Tibial nerve (tissue), 4 donors: ENCODE measurements at places on chromosomes 6 and 20.

GRCh38 chr6:31125162-31125561, 4.9 kb upstream of the CDSN start:
- no peak for DNase-seq

DNA sequence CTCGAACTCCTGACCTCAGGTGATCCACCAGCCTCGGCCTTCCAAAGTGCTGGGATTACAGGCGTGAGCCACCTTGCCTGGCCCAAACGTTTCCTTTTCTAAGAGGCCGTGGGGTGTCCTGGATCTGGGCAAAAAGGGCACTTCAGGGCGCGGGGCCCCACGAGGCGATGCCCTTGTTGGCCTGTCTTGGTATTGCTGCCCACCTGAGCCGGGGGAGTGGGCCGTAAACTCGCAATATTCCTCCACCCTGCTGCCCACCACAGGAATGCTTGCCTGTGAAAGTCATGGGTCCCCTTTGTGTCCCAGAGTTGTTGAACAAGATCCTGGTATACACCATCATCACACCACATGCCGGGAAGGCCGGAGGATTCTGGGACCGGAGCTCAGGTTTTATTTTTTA, 49.0 kb downstream of the SSR1 start:
- peak; percentile 9 for DNase-seq

DNA sequence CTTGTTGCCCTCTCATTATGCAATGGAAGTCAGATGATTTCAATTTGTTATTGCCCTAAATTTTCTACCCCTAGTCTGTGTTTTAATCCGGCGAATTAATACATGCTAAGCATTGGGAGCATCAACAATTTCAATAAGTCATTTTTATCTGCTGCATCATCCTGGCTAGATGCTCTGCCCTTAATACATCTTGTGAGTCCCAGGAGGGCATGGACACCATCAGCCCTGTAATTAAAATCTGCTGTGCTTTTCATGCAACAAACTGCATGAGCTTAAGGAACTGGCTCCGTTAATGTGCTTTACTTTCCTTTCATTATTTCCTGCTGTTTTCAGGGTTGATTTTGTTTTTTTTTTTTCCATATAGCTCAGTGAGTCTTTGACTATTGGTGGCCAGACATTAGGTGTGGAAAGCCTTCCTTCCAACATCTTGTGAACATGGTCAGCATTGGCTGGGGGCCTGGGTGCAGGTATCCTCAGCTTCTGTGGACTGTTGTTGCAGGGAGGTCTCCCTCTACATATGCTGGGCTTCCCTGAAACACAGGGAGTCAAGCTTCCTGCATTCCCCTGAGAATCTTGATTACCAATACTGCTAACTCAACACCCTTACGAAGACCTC, 8.5 kb upstream of the PBOV1 start:
- no peak for DNase-seq

DNA sequence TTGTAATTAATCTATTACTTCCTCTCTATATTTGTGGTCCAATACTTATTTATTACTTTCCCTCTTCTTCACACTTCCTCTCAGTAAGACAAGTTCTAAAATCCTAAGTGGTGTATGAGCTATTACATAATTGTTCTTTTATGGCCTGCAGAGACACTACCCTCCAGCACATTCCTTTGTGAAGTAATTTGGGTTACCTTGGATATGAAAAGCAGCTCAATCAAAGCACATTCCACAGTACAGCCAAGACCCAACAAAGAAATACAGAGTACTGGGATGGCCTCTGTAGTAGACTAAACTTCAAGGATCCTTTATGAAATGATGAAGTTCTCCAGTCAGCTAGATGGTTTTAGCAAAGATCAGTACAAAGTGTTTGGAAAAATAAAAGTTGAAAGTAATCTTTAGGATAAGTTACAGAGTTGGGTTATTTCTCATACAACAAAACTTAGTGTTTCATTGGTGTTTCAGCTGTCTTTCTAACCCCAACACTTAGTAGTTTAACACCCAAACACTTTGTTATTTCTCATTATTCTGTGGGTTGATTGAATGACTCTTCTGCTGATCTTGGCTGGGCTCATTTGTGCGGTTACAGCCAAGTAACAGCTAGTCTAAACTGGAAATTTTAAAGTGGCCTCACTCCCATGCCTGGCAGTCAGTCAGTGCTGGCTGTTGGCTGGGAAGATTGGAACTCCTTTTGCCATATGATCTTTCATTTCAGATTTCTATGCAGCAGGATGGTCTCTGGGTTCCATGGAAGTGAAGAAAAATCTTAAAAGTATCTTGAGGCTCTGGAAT, 161.5 kb upstream of the POU3F2 start:
- no peak for DNase-seq

- DNase-seq: no peak
Measured at GRCh38 chr20:53643031-53643832, 49.6 kb upstream of the ZNF217 start.

DNA sequence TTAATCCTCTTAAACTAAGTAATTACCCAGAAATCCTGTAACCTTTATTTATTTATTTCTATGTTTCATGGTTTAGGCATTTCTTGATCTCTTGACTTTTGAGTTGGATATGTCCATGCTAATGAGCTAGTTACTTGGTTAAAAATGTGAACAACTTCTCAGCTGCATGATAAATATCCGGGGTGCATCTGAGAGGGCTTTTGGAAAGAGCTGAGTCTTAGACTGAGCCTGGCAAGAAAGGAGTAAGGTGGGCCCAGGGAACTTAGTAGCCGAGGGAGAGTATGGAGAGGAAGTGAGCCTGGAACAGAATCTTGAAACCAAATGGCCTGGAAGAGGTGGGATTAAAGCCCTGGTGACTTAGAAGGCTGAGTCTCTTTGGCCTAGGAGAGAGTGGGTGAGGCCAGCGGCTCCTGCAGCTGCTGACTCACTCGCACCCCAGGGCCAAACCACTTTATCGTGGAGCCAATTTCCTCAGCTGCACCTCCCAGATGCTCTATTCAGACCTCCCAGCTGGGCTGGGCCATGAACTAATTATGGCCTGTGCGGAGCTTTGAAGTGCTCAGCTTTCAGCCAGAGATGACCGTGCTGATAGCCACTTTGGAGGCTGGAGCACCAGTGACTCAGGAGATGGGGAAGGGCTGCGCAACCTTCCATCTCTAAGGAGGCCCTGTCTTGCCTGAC, 19.1 kb downstream of the TGM3 start:
- peak; percentile 33 for DNase-seq

DNA sequence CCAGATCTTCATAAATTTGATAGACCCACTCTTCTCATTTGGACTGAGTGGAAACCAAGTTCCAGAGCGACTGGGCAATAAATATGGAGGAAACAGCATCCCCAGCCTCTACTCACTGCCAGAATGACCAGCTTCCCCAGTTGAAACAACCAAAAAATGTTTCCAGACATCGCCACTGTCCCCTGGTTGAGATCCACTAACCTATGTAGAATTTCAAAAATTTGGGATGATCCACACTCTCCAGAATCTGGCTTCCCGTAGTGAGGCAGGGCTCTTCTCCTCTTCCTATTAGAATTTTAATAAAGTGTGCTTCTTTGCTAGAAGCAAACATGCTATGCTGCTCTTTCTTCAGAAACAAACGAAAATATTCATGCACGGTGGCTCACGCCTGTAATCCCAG, 287.0 kb upstream of the SUPT3H start:
- DNase-seq: no peak

GRCh38 chr6:63819831-63820230, 184.2 kb downstream of the PHF3 start:
- no peak for DNase-seq

DNA sequence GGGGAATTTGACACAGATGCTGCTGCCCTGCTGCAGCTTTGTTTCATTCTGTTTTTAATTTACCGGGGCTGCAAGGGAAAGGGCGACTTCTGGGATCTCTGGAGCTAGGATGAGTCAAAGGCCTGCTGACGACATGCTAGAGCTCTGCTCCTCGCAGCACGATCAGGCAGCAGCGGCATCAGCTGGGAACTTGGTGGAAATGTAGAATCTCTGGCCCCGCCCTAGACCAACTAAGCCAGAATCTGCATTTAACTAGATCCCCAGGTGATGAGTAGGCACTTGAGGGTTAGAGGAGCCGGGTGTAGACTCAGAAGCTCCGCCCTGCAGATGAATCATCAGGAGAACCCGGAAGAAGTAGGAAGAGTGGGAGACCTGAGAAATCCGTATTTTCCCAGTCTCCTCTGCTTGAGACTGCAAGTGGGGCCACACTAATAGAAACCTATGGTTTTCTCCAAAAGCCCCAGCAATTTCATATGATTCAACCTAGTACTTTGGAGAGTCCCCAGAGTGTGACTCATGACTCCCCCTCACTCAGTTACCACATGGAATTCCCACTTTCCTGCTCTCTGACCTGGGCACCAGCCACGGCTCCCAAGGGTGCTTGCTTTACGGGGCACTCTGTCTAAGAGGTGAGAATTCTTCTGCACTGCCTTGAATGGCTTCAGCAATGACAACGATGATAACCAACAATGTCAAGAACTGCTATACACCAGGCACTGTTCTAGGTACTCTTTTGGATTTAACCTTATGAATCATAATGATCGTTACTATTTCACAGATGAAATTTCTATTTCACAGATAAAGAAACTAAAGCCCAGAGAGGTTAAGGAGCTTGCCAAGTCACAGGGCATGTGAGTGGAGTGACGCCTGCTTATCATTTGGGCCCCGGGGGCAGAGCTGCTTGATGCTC, 18.1 kb downstream of the TUBB2B start:
- no peak for DNase-seq

DNA sequence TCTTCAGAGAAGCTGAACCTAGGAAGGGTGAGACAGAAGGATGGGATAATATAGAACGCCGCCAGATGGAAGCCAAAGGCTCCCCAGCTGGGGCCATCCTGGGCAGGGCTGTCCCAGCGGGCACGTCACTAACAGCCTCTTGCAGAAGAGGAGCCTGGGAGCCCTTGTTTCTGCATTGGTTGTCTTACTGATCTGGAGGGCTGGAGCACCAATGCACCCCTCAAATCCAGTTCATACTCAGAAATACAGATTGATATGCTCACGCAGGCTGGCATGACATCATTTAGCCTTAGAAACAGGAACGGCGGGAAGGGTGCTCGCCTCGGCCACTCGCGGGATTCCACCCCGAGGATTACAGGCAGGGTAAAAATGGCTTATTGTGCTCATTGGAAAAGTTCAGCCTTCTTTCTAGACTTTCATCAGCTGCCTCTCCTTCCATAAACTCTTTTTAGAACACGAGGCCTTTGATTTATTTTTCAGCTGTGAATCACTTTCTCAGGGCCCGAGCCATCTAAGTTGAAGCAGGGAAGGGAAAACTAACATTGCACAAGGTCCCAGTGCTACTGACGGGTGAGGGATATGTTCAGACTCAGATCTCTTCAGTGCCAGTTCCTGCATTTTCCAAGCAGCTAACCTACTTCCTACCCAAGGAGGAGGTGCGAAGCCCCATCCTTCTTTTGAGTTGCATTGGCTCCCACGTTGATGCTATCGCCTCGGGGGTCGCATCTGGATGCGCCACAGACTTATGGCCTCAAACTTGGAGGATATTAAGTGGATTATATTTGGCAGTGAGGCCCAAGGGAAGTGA, 82.3 kb downstream of the GMPR start:
- DNase-seq: no peak

DNA sequence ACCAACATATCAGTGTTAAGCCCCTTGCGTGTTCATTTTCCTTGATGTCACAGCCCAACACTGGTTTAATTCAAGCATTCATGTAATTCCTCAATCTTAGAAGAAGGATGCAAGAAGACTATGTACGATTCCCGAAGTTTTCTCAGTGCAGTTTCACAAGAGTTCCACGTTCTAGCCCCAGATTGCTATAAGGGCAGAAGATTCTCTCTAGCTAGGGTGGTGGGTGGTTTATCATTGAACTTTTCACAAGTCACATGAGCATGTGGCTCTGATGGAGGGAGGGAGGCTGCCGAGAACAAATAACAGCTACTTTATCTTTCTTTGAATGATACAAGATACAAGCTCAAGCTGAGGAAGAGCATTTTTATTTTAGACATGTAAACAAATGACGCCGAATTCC, 71.9 kb upstream of the NHSL1 start:
- DNase-seq: no peak
